ENCODE measurements at places on chromosomes 11 and 22.
A peak's percentile ranks its signal among the peaks of the same experiment; 100 is the strongest.

- no peak for DNase-seq
Observed at GRCh38 chr22:42327462-42328129, 57.1 kb upstream of the TCF20 start.

DNA sequence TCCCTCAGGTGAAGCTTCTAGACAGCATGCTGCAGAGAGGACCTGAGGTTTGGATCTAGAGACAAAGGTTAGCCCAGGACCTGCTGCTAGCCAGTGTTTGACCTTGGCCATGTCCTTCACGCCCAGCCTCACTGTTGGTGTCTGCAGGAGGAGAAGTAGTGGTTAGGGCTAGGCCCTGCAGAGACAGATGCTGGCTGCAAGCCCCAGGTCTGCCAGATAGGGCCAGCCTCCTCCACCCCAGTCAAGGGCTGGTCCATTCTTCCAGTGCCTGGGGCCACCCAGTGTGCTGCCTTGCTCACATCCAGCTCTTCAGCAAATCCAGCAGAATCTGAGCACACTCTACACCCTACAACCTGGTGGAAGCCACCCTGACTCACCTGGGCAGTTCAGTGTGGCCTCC is 21.5 kb upstream of the MIEF1 start:
- DNase-seq = no peak

DNA sequence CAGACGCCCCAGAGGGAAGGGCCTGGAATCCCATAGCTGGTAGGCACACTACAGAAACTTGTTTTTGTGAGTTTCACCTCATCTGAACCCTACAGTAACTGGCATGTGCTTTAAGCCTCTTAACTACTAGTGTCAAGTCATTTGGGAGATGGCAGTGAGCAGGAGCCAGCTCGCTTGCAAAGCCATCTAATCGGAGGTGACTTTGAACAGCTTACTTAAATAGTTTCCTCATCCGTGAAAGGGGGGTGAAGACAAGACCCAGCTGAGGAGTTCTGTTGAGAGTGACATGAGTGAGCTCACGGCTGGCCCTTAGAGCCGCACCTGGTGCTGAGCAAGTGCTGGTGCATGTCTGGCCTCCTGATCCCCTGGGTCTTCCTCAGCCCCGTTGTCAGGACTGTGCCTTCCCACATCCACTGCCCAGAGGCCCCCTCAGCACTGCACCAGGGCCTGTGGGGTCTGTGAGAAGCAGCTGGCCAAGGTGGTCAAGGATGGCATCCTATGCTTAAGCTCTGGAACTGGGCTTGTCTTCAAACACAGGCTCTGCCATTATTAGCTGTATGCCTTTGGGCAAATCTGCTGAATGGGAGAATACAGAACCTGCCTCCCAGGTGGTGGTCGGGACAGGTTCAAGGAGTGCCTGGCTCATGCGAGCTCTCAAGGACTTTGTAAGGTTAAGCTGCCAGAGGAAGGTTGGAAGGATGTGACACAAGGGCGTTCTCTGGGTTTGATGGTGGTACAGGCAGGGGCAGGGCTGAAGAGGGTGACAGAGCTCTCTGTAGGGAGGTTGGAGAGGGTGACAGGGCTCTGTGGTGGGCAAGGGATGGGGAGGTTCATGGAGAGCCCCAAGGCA is 27.3 kb downstream of the INCENP start:
- DNase-seq = no peak

DNA sequence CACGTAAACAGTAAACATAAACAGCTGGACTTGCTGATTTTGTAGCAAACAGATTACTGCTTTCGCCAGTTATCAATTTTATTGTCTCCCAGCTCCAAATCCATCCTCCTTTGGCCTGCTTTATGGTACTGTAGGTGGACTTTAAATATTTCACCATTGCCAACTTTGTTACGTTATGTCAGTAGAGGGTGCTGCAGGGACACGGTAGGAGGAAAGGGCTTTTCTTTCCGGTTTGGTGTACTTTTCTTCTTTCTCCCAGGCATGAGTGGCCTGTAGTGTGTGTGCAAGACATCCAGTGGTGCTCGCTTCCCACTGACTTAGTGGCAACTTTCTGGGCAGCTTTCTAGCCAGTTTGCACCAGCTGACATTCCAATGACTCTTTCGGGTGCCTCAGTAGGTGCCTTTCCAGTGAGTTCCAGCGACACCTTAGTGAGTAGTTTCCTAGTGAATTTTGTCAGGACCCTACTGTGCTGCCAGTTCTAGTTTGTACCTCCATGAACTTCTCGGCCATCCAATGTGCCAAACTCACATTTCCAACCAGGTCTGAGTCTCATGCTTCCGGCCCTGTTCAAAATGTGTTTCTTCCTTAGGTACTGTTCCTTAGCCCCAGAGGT is 267.6 kb upstream of the TENM4 start:
- no peak for DNase-seq

DNA sequence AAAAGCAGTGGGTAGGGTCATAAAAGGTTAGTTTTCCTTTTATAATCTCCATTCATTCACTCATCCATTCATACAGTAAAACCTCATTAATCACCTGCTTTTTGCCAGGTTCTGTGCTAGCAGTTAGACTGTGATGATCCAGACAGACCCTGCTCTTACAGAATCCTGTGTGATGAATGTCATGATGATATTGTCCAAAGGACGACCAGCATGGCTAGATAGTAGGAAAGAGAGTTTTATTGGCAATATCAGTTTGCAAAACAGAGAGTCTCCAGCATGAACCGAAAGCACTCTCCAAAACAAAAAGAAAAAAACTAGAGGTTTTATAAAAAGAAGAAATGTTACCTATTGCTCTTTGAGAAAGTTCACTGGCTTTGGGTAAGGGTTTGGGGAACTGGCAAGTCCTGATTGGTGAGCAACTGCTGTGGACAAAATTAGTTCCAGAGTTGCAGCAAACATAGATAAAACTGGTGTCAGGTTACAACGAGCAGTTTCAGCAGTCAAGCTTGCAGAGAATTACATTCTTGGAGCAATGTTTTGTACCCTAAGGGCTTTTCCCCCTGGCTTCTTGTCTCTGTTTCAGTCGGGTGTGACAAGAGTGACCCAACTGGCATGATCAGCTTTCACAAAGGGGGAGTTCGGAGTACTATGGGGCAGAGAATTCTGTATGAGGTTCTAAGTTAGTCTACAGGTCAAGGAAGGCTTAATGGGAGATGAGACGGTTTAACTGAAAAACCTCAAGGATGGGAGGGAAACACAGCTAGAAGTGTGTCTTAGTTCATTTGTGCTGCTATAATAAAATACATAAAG is 58.3 kb downstream of the HSD17B12 start:
- no peak for DNase-seq

DNA sequence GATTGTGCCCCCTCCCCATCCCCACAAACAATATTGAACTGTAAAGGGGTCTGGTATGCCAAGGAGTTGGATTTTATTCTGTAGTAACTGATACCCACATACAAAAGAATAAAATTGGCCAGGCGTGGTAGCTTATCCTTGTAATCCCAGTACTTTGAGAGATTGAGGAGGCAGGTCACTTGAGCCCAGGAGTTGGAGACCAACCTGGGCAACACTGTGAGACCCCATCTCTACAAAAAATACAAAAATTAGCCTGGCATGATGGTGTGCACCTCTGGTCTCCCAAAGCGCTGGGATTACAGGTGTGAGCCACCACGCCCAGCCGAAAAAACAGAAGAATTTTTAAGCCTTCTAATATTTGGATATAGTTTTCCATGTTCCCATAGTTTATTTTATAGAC is 4.2 kb upstream of the GLB1L3 start:
- no peak for DNase-seq

- no peak for DNase-seq
Observed at GRCh38 chr11:2142762-2143202, 3.6 kb upstream of the IGF2 start.

DNA sequence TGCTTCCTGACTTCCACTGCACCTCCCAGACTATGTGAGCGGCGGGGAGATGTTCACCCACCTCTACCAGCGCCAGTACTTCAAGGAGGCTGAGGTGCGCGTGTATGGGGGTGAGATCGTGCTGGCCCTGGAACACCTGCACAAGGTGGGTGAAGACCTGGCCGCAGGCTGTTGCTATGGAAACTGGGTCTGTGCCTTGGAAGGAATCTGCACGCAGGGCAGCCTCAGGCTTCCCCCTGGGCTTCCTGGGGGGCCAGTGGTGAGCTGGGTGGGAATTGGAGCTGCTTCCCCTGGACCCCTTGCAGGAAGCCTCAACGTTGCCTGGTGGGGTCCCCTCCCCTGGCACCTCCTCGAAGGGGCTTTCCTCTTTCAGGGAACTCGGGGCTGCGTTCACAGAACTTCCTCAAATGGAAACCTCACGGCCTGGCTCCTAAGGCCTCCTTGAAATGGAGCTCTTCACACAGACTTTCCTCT is 1.5 kb downstream of the RPS6KA4 start:
- no peak for DNase-seq

- no peak for DNase-seq
Observed at GRCh38 chr11:111737444-111738210, 28.6 kb downstream of the PPP2R1B start.

DNA sequence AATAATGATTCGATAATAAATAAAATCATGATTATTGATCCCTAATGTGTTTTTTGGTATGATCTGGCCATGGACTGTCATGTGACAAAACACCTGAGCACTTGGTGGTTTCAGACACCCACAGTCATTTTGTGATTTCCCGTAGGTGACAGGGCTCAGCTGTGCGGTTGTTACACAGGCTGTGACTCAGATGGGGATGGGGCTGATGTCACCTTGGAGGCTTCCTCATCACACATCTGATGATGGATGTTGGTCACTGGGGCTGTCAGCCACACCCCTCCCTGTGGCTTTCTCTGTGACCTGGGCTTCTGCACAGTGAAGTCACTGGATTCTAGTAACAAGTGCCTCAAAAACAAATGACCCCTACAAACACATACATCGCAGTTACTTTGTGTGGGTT is 995.1 kb downstream of the BRD1 start:
- no peak for DNase-seq

- peak; percentile 69 for DNase-seq
Observed at GRCh38 chr22:50474710-50475651, at the start of gene SBF1. Gene SBF1, minus strand, starts transcription at chr22:50475035. Its CDS starts 195 bp downstream, at chr22:50474840.

- no peak for DNase-seq
Observed at GRCh38 chr22:39643311-39644083, 72.9 kb downstream of the CACNA1I start.

DNA sequence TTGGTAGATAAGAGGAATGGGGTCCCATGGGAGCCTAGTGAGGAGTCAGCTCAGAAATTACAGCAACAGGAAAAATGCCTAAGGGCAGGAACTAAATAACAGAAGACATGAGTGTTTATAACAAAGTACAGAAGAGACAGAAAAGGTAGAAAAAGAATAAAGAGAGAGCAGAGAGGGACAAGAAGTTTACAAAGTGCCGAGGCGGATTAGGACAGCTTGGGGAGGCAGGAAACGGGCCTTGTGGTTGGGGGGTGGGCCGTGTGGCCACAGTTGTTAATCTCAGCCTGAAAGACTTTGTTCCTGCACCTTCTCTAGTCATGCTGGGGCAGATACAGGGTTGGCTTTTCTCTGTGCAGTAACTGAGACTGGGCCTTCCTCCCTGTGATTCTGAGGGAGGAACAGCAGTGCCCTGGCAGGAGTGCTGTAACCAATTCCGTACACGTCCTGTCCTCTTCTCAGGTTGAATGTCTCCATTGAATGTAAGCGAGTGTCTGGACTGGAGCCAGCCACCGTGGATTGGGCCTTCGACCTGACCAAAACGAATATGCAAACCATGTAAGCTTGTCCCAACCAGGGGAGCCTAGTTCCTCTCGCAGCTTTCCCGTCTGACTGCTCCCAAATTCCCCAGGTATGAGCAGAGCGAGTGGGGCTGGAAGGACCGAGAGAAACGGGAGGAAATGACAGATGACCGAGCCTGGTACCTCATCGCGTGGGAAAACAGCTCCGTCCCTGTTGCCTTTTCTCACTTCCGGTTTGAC is 13.2 kb downstream of the NAA40 start:
- no peak for DNase-seq

DNA sequence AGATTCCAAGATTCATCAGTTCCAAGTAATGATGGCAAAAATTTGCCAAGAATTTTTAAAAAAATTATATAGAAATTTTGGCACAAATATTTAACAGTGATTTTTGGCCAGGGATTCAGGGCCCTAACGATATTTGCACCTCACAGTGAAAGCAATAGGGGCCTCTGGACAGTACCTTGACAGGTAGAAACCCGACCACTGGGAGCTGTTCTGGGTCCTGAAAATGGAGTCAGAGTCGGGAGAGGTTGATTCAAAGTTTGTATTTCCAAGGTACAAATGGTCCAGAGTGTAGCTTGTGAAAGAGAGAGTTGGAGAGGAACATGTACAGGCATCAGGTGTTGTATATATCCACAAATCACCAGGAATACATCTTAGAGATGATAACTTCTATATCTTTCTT is 41.6 kb downstream of the MRGPRX2 start:
- DNase-seq = no peak

GRCh38 chr11:98564881-98565280 is 455.9 kb upstream of the CNTN5 start:
- DNase-seq = no peak

- no peak for DNase-seq
Observed at GRCh38 chr22:49763138-49763537, 64.5 kb downstream of the BRD1 start.

- DNase-seq = no peak
Observed at GRCh38 chr22:35712672-35713071, 5.0 kb upstream of the APOL5 start.

Measured in stimulated activated CD4-positive, alpha-beta T cell treated with anti-CD3 and anti-CD28 coated beads, Interleukin-1b, Interleukin-23, amount 100 ng/mL, for 1 hour (primary cell).